Stimulated activated CD8-positive, alpha-beta memory T cell treated with anti-CD3 and anti-CD28 coated beads, Interleukin-4, amount 100 ng/mL, for 4 hours (primary cell): ENCODE measurements at places on chromosomes 2 and 18.
A peak's percentile ranks its signal among the peaks of the same experiment; 100 is the strongest.

GRCh38 chr2:5528706-5529105, 163.5 kb upstream of the SOX11 start:
- DNase-seq: no peak

GRCh38 chr2:23826040-23826439, 100.9 kb downstream of the ATAD2B start:
- DNase-seq: no peak

- no peak for DNase-seq
Observed at GRCh38 chr2:20580690-20581437, 70.0 kb downstream of the HS1BP3 start.

GRCh38 chr2:138502255-138503086, 901 bp downstream of the SPOPL start:
- no peak for DNase-seq

GRCh38 chr2:12441750-12442475, 274.8 kb upstream of the TRIB2 start:
- DNase-seq: no peak

DNA sequence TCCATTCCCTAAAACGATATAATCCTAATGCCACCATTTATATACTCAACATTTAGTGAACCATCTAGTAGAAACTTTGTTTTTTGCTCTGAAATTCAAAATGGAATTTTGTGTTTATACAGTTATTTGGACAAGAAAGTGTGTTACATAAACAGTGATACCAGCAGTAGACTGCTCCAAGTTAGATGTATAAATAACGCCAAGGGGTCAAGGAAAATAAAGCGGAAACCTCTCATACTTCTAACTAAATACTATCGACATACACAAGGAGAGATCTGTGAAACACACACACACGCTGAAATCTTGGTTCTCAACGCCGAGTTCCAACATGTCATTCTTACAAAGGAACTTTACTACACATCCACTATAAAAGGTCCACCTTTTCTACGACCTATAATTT, 1.2 kb downstream of the TXNL1 start:
- no peak for DNase-seq

GRCh38 chr18:1062588-1062987, 157.9 kb downstream of the ADCYAP1 start:
- no peak for DNase-seq

- DNase-seq: peak; percentile 40
Observed at GRCh38 chr18:46071653-46072375, at the start of gene PSTPIP2. PSTPIP2 (minus strand) TSS chr18:46072260; CDS start chr18:46072188, 72 bp downstream.

GRCh38 chr2:57570961-57571360, 475.6 kb upstream of the VRK2 start:
- DNase-seq: no peak

GRCh38 chr18:45071956-45072355, 391.3 kb downstream of the SETBP1 start:
- no peak for DNase-seq

DNA sequence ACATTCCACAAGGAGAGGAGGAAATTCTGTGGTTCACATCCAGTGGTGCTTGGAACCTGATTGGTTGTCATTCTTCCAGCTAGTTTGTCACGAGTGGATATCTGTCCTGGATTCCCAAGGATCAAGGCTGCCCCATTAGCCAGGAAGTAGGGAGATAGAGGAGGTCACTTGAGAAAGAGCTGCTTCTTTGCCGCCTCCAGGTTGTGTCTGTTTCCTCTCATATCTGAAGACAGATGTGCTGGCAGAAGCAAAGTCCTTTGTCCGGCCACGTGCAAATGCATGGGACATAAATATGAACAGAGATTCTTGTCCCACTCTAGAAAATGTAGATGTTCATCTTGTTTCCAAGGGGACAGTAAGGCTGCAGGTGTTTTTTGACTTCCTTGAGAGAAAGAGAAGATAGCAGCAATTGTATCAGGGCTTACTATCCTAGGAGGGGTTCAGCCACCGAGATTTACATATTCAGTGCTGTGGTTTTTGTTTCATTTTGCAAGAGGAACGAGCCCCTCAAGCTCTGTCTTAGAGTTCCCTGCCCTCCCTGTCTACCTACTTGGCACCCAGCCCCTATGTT, 174.4 kb downstream of the RPIA start:
- no peak for DNase-seq

DNA sequence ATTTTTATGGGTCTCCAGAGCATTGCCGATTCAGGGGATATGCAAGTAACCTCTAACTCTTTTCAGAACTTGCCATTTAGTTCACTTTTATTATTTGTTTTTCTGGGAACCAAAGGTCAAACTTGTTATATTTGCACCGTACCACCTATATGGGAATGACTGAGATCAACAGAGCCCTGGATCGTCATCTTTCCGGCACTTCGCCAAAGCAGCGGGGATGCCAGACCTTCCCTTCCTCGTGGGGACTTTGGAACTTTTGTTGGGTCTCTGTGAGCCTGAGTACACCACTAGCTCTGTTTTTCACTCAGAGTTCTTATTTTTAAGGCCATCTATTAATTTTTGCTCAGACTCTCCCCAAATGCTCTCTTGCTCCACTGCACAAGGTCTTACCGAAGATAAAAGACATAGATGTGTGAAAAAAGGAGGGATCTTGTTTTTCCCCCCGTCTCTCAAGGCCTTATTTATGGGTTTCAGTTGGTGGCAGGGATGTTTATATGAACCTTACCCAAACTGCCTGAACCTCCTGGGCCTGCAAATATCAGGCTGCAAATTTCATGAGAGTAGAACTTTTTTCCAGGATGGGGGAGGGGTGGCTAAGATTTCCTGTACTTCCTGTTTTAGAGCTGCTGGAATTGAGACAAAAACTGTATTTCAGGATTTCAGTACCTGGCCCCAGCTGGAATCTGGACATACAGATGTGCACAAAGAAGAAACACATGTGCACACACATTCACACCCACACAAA, 350.3 kb downstream of the HRH4 start:
- no peak for DNase-seq

- DNase-seq: no peak
Observed at GRCh38 chr2:119746836-119747686, 12.7 kb upstream of the PTPN4 start.

GRCh38 chr2:23027396-23027795, 357.6 kb upstream of the KLHL29 start:
- no peak for DNase-seq

DNA sequence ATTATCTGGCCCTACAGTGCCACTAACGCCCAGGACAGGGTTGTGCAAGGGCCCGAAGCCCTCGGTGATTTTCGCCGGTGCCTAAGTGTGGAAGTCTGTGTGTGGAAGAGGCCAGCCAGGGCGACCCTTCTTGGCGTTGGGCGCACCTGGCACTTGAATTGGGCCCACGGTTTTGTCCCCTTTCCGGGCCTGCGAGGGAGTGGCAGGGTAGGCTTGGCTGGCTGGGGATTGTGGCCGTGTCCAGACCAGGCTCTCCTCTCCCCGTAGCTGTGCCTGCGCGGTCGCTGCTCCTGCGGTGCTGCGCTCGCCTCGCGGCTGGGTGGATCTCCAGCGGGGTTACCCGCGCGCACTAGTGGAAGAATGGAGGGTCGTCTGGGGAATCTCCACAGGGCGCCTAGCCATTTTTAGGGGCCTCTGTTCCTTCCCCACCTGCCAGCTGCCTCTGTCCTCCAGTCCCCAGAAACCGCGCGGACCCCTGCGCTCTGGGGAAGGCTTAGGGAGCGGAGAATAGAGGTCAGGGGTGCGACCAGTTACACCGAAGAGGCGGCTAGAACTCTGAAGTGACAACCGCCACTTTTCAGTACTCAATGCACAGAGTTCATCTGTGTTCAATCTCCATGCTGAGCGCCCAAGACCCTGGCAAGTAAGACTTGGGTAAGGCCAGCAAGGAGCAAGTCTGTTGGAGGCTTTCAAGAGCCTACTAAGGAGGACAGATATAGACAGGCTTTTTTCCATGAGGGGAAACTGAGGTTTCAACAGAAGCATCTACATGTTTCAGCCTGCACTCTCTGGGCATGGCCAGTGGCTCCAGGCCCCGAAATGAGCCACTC, 16.0 kb downstream of the EVX2 start:
- DNase-seq: no peak

- no peak for DNase-seq
Observed at GRCh38 chr2:74882299-74882687, 48.4 kb downstream of the HK2 start.

- DNase-seq: no peak
Observed at GRCh38 chr2:193187816-193188215, 993.1 kb upstream of the TMEFF2 start.

DNA sequence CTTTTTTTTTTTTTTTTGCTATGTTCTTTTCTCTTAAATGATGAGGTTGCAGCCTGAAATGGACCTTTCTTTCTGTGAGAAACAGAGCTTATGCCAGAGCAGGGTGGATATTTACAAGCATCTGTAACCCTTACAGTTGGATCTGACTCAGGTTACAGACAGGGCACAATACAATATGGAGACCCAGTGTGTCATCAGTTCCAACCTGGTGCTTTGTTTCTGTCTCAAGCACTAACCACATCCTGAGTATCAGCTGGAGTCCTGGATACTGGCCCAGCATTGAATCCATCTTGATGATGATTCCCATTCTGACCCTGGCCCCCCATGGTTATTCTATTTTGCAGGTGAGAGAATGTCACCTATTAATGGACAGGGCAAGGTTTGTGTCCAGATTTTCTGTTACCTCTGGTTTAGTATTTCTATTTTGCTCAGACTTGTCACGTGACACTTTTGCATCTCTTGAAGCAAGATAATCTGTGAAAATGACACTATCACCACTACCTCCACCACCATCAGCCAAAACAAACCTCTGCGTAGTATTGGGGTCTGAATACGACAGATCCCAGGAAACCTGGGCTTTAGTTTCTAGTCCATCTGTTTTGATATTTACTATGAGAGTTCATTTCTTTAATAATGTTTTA, 174.0 kb downstream of the CCDC85A start:
- DNase-seq: no peak

- no peak for DNase-seq
Observed at GRCh38 chr2:39682066-39682692, 16.5 kb downstream of the TMEM178A start.

DNA sequence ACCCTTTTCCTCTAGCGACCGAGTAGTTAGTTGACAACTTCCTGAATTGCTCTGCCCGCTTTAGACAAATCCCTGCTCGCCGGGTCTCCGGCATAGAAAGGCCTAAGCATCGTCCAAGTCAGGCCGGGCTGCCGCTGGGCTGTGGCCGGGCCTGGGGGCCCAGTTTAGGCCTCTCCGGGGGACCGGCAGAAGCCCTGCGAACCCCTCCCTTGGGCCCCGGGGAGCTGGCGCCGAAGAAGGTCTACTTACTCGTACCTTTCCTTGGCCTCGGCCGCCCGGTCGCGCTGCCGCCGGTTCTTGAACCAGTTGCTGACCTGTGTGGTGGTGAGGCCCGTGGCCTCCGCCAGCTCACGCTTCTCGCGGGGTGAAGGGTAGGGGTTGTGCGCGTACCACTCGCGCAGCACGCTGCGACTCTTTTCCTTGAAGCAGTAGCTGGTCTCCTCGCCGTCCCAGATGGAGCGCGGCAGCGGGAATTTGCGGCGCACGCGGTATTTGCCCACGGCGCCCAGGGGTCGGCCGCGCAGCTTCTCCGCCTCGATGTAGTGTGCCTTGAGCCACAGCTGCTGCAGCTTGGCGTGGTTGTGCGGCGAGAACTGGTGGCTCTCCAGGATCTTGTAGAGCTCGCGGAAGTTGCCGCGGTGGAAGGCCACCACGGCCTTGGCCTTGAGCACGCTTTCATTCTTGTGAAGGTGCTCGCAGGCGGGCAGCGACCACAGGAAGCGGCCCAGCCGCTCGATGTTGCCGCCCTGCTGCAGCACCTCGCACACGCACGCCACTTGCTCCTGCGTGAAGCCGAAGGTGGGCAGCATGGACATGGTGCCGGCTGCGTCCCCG, 739 bp downstream of the SIX2 start:
- DNase-seq: no peak

- DNase-seq: no peak
Observed at GRCh38 chr2:135965756-135966155, 19.7 kb downstream of the DARS1 start.

DNA sequence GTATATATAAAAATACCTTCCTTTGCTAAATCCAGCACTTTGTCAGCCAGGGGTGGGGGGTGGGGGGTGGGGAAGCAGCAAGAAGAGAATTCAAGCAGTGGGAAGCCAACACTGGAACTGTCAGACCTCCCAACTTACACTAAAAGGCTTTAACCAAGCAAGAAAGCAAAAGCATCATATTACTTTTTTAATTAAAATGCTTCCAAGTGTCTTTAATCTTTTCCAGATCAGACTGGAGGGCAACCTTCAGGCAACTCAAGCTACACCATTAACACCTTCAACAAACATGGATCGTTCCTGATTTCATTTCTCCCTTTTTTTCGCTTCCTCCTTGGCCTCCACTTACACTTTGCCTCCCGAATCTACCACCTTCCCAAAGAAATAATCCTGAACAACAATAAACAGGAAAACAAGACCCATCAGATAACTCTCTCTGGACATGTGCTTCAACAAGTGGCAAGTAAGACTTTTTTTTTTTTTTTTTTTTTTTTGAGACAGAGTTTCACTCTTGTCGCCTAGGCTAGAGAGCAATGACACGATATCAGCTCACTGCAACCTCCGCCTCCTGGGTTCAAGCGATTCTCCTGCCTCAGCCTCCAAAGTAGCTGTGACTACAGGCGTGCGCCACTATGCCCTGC, 35.5 kb downstream of the ZNF521 start:
- DNase-seq: no peak

- no peak for DNase-seq
Observed at GRCh38 chr2:12076810-12077209, 330.4 kb downstream of the LPIN1 start.

DNA sequence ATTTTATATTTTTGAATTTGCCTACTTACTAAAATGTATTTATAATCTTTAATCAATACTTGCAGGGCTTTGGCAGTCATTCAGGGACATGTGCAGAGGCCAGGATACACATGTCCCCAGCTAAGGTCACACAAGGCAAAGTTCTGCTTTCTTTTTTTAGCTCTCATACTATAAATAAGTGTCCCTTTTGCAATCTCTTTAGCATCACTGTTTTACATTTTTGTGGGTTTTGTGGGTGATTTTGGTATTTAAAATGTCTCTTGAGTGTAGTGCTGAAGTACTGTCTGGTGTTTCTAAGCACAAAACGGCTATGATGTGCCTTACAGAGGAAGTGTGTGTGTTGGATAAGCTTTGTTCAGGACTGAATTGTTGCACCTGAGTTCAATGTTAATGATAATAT, 309.0 kb upstream of the GULP1 start:
- DNase-seq: no peak

- no peak for DNase-seq
Observed at GRCh38 chr18:33116376-33116775, 324.1 kb downstream of the CCDC178 start.

- no peak for DNase-seq
Observed at GRCh38 chr2:215031321-215031720, 107.1 kb downstream of the ABCA12 start.

DNA sequence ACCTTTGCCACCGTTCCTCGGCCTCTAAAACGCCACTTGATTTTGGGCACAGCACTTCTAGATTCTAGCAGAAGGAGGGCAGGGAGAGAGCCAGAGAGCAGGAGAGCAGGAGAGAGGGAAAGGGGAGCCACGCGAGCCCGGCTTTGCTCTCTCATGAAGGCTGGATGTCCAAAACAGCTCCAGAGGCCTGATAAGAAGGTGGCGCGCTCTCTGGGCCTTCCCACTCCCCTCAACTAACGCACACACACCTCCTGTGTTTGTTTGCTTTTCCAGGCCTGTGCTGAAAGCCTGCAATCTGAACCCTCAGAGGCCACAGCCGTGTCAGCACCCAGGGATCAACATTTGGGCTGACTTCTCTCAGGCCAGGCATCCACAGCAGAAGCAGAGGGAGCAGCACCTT, 184.8 kb upstream of the SOX11 start:
- DNase-seq: no peak

GRCh38 chr2:238425505-238425978, 1.2 kb upstream of the ASB1 start:
- DNase-seq: no peak

GRCh38 chr18:13379930-13380690, 161.6 kb downstream of the LDLRAD4 start:
- no peak for DNase-seq
